Umbilical cord (tissue), 2 donors: ENCODE measurements at places on chromosomes 2 and 18.
A peak's percentile ranks its signal among the peaks of the same experiment; 100 is the strongest.

GRCh38 chr2:241315879-241316631, at the start of gene SEPTIN2:
Gene SEPTIN2 (plus strand): TSS chr2:241315925. CDS start chr2:241324233, 8,308 bp downstream.
- peak; percentile 86 for DNase-seq

GRCh38 chr2:140502951-140503630, 1627.7 kb downstream of the LRP1B start:
- no peak for DNase-seq

DNA sequence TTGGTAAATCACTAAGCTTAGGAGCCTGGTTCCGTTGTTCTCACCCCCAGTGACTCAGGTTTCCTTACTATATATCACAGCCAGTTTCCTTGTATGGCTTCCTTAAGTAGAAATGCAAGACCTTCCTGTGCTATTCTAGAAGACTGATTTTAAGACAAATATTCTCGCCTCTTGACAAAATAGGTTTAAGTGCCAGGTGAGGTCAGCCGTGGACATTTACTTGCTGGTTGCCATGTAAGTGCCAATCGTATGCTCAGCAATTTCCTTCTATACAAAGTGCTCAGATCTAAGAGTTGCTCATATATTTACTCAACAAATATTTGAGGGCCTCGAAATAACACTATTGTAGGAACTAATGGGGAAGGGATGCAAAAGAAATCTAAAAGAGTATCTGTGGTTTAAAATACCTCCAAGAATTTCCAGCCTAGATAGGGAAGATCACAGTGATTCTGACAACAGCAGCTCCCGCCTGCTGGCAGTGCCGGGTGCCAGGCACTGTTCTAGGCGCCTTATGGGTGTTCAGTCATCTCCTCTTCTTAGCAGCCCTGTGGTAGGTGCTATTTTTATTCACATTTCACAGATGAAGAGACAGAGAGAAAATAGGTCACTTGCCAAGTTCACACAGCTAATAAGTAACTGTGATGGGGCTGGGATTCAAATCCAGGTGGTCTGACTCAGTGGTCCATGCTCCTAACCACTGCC, 95.3 kb upstream of the B3GNT7 start:
- no peak for DNase-seq

GRCh38 chr2:101153787-101154186, 2.6 kb upstream of the TBC1D8 start:
- no peak for DNase-seq

DNA sequence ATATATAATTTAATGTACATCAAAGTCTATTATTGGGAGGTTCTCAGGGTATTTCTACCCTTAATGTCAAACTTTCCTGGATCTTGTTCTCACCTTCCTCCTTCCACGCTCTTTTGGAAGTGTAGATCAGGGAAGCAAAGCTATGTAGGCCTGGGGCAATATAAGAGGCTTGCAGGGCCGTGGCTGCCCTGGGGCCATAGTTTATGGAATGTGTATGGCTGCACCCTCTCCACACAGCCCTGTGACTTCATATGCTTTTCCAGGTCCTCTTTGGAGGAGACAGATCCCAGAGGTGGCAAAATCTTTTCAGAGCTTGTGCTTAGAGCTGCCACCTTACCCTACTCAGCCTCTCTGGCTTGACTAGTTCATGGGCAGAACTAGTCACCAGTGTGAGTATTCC, 82.9 kb downstream of the PLB1 start:
- DNase-seq, result no peak

GRCh38 chr2:79191816-79192215, 32.3 kb upstream of the REG3A start:
- DNase-seq, result no peak

GRCh38 chr2:106075048-106075447, 119.1 kb downstream of the UXS1 start:
- peak; percentile 52 for DNase-seq

GRCh38 chr2:73291461-73292315, 1.7 kb downstream of the EGR4 start:
- DNase-seq, result no peak

DNA sequence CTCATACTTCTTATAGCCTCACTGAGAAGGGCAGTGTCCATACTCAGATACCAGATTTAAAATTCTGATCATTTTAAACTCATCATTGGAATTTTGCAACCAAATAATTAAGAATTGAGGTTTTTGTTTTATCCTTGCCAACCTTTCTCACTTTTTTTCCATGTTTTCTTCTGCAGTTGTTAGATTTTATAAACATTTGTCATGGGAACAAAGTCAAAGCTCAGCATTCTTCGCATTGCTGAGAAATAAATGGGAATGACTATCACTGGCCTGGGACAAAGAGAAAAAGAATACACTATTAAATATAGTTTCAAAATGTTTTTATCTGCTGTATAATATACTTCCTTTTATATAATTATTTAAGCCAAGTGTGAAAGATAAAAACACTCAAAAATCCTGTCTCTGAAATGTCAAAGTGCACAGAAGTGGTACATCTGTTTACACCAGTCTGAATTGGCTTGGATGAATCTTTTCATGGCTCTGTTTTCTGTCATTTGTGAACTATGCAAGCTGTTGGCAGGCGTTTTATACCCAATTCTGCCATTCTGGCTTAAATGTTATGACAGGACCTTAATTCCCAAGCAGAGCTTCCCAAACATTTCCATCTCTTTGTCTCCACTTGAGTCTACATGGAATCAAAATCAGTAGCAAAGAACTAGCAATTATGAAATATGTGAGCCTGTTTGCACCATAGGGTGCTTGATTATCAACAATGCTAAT, 249.3 kb upstream of the SYT4 start:
- DNase-seq, result peak; percentile 50

- peak; percentile 43 for DNase-seq
Measured at GRCh38 chr18:47931718-47932103, 1.3 kb upstream of the SMAD2 start.

DNA sequence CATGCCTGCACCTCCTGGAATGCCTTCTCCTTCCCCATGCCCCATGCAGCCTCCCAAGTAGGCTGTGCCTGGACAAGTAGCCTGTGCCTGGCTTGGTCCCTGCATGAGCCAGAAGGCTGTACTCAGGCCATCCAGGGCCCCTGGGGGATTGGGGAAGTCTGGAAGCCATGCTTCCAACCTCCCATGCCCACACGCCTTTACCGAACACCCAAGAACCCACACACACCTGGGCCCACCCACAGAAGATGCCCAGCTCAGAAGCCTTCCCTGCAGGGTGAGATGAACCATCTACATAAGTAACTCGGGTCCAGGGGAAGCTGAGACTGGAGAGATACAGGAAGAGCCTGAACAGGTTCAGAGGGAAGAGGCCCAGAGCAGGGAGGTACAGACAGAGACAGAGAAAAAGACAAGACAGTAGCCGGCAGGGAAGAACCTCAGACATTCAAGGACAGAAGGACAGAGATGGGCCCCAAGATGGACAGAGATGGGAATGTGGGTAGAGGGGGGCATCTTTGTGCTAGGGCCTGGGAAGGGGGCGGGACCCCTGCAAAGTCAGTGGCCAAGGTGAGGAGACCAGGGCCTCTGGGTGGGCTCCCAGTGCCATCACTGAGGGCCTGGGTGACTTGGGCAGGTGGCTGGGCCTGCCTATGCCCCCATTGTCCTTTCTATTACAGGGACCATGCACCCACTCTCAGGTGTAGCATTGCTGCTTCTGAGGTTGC, 4.3 kb downstream of the BIN1 start:
- no peak for DNase-seq

DNA sequence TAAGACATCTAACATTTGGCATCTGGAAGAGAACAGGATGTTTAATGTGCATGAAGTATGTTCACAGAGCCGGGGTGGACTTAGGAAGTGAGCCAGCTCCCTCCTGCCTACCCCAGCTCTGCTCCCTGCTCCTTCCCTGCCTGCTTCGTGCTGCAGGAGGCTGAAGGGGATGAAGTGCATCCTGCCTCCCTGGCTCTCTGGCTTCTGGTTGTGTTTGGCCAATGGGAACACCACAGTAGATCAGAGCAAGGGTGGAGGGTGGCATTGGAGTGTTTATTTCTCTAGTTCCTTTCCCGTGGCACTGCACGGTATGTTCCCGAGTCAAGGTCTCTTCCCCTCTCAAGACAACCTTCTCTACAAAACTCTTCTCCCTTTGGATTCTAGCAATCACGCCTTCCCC, 379.9 kb downstream of the CLIP4 start:
- DNase-seq, result peak; percentile 27

DNA sequence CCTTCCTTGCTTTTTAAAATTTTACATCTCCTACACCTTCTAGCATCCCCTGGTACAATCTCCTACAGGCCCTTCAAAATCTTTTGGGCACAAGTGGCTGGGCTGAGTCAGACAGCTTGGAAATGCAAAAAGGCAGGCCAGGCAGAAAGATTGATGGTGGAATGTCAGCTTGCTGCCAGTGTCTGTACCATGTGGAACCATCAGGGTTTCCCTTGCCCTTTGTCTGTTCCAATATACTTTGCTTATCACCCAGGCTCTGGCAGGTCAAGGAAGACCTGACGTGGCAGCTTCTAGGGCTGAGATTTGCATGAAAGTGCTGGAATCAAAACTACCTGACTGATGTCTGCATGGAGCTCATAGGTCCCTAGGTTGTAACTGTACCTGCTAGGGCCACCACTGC, 33.3 kb downstream of the GPR39 start:
- DNase-seq, result no peak

DNA sequence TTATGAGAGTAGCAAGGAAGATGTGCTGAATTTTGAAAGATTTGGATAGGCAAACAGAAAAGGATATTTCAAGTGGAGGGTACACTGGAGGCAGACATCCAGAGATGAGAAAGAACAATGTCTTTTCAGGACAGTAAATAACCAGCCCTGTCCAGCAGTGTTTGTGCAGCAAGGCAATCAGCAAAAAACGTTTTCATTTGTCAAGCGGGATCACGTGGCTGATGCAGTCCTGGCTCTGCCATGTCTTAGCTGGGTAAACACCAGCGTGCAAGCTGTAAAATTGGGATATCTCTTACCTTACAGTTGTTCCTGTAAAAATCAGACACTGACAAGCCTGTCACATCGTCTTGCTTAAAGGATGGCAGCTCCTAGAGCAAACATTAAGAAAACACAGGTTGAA, 67.8 kb downstream of the CWC22 start:
- no peak for DNase-seq

- DNase-seq, result no peak
Measured at GRCh38 chr2:164911832-164912231, 43.5 kb downstream of the SLC38A11 start.

DNA sequence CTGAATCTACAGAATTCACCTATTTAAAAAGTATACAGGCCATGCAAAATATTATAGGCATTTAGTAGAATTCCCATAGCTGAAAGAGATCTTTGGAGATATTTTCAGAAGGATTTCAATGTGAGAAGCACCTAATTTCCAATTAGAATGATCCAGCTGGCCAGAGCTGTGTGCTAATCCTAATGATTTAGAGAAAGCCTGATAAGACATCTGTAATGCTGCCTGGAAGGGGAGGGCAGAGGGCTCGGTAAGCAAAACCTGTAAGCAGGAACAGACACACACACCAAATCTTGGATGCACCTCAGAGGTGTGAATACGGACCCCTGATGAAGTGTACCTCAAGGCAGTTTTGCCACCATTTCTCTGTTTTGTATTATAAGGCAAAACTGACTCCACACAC, 14.0 kb downstream of the SERTAD2 start:
- DNase-seq, result no peak

- DNase-seq, result peak; percentile 45
Measured at GRCh38 chr18:35692866-35693265, 111.3 kb downstream of the GALNT1 start.

DNA sequence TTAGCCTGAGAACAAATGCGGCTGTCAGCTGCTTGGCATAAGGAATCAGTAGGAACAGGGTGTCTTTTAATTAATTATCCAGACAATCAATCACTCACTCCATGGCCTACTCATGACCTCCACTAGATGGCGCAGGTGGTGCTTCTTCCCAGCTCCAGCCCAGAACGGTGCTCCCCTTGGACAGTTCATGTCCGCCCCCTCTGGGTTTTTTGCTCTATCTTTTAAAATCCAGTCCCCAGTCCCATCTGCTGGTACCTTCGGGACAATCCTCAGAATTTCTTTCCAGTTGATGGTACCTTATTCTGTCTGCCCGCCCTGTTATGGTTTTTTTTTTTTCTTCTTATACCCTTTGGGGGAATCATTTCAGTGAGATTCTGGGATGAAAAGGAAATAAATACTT, 99.8 kb downstream of the CACNB4 start:
- peak; percentile 9 for DNase-seq

DNA sequence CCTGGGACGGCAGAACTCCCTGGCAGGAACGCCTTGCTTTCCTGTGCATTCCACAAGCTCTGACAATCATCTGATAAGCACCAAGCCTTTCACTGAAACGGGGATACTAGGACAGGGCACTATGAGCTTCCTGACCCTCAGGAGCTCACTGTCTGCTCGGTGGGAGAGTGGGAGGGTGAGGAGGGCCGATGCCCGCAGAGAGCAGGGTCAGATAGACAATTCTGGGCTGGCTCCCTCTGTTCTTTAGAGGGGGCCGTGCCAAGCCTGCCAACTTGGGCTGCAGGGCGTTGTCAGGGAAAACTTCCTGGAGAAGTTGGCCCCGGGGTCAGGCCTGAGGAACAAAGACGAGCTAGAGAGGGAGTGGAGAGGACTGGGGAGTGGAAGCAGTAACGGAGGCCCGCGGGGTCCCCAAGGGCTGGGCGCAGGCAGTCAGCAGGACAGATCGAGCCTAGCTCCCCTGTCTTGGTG, 82.0 kb downstream of the CTAGE1 start:
- DNase-seq, result no peak
